ENCODE measurements at places on chromosomes 1 and 21.

DNA sequence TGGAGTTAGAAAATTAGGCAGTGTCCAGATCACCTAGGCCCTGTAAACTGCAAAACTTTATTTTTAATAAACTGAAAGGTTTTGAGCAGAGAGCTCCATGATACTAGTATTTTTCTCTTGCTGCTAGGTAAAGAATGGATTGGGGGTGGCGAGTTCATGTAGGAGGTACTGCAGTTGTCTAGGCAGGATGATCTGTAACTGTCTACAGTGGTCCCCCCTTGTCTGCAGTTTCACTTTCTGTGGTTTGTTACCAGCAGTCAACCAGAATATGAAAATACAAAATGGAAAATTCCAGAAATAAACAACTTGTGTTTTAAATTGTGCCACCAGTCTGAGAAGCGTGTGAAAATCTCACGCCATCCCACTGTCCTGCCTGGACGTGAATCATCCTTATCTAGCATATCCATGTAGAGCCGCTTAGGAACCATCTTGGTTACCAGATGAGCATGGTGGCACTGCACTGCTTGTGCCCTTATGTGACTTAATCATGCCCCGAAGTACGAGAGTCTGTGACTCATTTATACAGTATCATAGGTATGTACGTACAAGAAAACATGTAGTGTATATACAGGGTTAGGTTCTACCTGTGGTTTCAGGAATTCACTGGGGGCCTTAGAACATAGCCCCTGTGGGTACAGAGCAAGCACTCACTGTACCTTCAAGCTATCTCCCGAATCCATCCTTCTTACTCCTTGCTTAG is 94.2 kb downstream of the AHCTF1 start:
- no peak for DNase-seq

DNA sequence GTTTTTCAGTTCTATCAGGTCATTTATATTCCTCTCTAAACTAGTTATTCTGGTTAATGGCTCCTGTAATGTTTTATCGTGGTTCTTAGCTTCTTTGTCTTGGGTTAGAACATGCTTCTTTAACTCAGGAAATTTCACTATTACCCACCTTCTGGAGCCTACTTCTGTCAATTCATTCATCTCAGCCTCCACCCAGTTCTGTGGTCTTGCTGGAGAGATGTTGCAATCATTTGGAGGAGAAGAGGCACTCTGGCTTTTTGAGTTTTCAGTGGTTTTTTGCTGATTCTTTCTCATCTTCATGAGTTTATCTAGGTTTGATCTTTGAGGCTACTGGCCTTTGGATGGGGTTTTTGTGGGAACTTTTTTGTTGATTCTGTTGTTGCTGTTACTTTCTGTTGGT is 213.0 kb downstream of the BRINP2 start:
- DNase-seq: no peak

GRCh38 chr21:45550522-45551210 is 8.4 kb upstream of the SLC19A1 start:
- peak; percentile 37 for DNase-seq

DNA sequence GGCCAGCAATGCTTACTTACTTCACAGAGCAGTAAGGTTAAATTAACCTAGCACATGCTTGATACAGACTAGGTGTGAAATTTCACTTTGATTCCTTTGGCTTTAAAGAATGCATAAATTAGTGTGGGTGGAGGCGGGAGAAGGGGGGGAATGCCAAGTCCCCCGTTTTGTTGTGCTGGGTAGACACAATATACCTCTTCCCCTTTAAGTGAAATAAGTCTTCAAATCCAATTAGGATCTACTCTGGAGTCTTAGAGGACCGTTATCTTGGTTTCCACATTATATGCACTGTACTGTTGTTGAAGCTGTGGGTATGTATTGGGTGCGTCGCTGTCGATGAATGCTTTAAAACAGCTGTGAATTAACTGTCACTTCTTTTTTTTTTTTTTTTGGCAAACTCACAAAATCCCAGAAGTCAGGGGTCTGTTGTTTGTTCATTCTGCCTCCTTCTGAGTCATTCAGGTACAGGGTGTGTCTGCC is 1.6 kb upstream of the S1PR1 start:
- DNase-seq: no peak

DNA sequence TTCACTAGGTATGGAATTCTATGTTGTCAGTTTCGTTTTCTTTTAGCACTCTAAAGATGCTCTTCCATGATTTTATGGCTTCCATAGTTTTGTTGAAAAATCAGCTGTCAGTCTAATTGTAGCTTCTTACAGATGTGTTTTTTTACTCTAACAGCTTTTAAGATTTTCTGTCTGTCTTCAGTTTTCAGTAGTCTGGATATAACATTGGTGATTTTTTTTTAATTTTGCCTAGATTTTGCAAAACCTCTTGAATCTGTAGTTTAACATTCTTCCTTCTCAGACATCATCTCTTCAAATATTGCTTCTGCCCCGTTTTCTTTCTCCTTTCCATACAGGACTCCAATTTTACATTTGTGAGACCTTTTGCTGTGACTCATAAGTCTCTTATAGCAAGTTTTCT is 17.9 kb upstream of the DYRK1A start:
- DNase-seq: no peak

- peak; percentile 60 for DNase-seq
Observed at GRCh38 chr1:109498161-109498801, 4.4 kb downstream of the CYB561D1 start.

DNA sequence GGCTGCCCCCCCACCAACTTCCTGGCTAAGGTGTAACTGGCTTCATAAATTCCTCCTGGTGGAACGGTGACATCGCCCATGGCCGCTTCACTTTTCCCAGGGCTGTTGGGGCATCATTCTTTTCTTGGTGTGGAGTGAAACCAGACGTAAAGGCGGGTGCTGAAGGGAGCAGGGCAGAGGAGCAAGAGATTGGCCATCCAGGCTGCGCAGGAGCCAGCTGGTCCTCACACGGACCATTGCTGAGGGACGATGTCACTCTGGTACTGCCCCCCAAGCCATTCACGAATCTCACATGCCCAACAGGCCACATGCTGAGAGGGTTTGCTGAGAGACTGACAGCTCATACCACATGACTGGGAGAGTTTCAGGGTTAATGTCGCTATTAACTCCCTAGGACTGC is 10.5 kb upstream of the PKP1 start:
- no peak for DNase-seq

DNA sequence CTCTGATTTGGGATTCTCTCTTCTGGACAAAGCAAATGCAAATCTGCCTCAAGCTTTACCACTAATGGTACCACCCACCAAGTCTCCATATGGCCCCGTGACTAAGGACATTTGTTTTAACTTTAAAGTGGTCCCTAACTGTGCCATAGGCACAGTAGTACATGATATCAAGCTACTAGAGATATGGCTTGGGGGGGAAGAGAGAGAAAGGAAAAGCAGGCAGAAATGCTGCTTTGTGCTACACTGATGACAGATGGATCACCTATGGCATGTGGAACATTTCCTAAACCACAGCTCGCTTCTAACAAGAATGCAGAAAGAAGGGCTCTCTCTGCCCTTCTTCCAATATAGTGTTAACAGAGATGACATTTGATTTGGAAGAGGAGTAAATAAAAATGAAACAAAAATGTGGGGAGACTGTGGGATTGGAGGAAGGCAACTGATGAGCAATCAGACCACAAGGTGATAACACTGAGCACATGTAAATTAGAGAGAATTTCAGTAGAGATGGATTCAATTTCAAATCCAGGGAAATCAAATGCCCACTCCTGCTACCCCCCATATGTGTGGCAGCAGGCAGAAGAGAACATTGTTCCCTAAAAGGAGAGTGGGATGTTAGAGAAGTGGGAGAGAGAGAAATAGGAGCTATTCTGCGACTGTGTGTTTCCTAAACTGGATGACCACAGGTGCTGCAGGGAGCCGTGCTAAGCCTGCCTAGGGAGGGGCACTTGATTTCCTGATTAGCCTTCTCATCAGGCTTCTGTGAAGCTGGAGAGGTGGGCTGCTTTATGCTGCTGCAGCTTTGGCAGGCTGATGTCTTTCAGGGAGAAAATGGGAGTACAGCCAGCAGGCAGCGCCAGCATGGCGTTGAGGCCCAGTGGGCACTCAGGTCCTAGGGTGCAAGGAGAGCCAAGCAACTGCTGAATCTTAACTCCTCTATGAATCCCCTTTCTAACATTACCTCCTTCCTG is 75.3 kb downstream of the ZNF648 start:
- DNase-seq: no peak

DNA sequence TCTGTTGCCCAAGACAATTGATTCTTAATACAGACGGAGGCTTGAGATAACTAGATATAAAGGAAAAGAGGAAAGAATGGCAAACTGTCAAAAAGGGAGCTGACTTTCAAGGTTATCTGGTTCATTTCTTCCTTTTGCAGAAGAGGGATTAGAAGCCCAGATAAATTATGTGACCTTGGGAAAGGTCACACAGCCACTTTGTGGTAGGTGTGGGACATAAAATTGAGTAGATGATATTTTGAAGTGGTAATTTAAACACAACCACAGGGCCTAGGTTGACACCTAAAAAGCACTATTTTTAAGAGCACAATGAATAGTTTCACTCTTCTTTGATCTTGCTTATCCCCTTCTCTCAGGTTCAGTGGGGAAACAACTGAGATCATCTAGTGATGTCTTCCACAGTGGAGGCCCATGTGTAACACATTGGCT is 16.9 kb upstream of the KIAA0040 start:
- no peak for DNase-seq

GRCh38 chr1:21665711-21666575 is 3.2 kb downstream of the RAP1GAP start:
- DNase-seq: no peak

DNA sequence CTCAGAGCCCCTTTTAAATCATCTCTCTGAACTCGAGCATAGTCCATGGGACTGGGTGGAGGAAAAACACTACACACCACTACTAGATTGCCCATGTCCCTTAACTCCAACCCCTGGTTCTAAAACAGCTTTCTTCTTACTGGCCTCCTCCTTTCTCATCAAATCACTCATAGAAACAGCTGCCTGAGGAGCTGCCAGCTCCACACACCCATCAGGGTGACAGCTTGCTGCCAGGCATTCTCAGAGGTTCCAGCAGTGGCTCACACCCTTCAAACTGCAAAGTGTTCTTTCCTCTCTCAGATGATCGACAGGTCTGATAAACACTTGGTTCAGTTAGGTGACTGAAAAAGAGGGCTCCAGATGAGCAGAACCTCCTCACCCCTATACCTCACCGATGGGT is 543.0 kb upstream of the PLXNA2 start:
- DNase-seq: no peak
